ENCODE measurements at places on chromosomes 1 and 21.
A peak's percentile ranks its signal among the peaks of the same experiment; 100 is the strongest.

DNA sequence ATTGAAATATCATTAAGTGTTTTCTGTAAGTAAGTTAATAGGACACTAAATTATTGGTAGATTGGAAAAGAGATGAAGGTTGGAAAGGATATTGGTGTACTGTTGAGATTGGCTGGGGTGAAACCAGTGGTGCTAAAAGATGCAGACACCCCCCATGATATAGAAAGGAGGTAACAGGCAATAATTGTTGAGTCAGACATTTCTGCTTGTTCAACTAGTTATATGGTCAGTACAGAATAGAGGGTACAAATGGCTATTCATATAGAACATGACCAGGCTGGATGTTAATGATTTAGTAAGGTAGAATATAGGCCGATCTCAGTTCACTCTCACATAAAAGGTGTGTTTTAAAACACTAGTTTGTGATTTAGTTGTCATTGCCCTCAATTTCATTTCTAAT, 104.5 kb downstream of the POU2F1 start:
- no peak for DNase-seq

GRCh38 chr1:69688193-69688592, 120.5 kb downstream of the LRRC7 start:
- no peak for DNase-seq

DNA sequence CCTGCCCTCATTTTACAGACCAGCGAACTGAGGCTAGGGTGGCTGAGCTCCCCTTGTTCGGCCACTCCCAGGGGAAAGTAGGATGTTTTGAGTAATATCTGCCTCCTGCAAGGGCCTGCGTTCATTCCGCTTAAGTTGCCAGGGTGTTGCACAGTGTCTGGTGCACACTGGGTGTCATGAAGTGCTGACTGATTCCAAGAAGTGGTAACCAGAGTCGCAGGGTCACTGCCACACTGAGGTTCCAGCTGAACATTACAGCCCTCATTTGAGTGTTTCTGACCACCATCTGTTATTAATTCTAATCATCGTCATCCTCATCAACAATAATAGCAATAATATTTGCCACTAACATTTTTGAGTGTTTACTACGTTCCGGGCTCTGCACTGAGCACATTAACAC, 250.6 kb downstream of the KAZN start:
- DNase-seq: no peak

DNA sequence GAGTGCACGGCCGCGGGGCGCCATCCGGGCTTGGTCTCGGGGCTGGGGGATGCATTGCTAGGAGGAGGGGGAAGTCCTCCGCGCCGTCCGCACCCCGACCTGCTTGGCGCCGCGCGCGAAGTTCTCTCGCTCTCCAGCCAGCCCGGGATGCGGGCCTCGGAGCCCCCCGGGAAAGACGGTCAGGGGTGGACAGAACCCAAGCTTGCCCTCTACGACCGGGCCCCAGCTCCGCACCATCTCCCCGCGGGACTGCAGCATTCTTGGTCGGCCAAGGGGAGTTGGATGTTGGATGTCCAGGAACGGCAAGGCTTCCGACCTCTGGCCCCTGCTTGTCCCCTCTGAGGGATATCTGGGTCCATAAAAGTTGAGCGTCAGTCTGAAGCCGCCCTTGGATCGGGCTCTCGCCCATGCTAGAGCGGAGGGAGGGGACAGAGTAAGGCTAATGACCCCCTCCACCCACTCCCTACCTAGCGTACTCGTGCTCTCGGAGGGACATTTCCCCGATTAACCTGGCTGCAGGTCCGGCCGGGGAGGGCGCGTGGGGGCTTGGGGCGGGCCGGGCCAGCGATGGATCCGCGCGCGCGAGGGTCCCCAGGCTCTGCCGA, 522 bp downstream of the DISP3 start:
- DNase-seq: no peak

DNA sequence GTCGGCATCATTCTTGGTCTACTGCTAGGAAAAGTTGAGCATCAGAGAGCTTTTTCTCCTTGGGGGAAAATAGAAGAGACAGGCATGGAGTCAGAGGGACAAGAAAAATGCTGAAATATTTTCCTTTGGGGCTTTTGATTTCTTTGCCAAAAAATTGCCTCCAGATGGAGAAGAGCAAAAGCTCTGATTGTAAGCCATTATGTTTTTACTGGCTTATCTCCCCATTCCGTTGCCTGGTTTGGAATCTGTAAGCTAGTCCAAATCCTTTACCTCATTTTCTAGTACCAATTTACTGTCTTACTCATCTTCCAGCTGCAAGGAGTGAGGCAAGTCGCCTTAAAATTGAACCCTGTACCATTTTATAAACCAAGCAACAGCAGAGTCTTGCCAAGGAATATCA, 23.3 kb upstream of the NBL1 start:
- no peak for DNase-seq

- no peak for DNase-seq
Observed at GRCh38 chr1:228502522-228502921, 15.3 kb downstream of the RNF187 start.

DNA sequence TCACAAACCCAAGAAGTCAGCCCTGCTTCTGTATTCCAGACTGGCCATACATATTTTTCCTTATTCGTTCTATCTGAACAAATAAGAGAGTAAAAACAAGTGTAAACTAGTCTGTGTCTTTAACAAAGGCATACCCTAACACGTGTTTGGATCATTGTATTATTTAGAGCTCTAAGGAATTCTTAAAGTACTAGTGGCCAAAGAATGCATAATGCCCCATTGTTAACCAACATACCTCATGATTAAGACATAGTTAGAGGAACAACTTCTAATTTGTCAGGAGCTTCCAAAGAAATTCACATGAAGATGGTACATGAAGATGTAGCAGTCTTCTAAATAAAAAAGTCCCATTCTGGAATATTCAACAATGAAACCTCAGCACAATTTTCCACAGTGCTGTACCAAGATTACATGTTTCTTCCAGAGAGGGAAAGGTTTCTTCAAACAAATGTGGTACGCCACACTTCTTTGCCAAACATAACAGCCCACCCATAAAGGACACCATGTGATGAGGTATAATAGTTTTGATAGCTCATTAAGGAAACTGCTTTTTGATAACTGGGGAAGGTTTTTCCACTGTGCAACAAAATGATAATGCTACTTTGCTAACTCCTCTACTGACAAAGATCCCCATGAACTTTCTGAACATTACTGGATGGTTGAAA, 5.0 kb downstream of the PALMD start:
- DNase-seq: no peak

DNA sequence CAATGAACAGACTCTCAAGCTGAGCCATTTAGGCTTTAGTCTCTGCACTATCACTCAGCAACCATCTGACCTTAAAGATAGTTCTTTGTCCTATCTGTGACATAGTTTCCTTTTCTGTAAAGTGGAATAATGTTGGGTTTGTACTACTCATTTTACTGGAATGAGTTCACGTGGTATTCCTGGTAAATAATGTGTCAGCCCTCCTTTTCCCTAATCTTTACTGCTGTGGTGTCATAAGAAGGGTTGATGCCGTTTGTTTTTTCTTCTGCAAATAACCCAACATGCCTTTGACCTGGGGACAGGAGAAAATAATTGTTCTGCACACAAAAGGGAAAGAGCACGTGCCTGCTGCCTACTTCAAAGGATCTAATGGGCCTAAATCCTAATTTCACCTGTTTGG, 297.8 kb downstream of the BRINP3 start:
- no peak for DNase-seq

GRCh38 chr1:7842517-7842916, 10.3 kb downstream of the UTS2 start:
- peak; percentile 62 for DNase-seq

DNA sequence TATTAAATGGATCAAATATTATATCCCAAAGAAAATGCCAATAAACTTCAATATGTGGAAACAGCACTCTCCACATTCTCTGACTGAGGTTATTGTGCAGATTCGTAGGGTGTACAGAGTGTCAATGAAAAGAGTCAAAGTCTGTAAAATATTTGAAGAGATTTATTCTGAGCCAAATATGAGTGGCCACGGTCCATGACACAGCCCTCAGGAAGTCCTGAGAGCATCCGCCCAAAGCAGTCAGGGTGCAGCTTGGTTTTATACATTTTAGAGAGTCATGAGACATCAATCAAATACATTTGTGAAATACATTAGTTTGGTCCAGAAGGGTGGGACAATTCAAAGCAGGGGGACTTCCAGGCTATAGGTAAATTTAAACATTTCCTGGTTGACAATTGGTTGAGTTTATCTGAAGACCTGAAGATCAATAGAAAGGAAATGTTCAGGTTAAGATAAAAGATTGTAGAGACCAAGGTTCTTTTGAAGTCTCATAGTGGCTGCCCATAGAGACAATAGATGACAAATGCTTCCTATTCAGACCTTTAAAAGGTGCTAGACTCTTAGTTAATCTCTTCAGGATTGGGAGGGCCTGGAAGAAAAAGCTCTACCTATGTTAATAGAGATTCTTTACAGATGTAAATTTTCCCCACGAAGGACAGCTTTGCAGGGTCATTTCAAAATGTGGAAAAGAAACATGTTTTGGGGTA, 569.5 kb downstream of the MATN1 start:
- no peak for DNase-seq

- DNase-seq: no peak
Observed at GRCh38 chr1:60151311-60151710, 77.7 kb upstream of the C1orf87 start.
